Hepatic stellate cell (primary cell): ENCODE measurements at places on chromosomes 7 and 10.

GRCh38 chr7:143934526-143935325 lies at the start of gene OR2F2:
Gene OR2F2, plus strand, starts transcription at chr7:143935233. Its CDS starts 0 bp downstream, at chr7:143935233.
- DNase-seq = peak; percentile 29

DNA sequence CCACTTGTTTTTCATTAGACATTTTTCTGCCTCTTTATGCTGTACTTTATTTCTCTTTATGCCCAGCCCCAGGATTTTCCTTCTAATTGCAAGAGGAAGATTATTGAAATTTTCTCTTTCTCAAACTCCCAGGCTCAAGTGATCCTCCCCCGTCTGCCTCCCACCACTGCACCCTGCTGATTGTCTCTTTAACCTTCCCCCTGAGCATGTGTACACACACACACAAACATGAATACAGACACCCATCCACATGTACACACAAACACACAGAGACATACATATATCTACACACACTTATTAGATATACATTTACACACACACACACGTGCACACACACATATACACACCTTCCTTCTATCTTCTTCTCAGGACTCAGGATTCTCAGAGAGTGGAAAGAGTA lies 37.3 kb upstream of the MAP3K8 start:
- DNase-seq = no peak

GRCh38 chr7:80186721-80187120 lies 52.1 kb downstream of the GNAI1 start:
- no peak for DNase-seq

DNA sequence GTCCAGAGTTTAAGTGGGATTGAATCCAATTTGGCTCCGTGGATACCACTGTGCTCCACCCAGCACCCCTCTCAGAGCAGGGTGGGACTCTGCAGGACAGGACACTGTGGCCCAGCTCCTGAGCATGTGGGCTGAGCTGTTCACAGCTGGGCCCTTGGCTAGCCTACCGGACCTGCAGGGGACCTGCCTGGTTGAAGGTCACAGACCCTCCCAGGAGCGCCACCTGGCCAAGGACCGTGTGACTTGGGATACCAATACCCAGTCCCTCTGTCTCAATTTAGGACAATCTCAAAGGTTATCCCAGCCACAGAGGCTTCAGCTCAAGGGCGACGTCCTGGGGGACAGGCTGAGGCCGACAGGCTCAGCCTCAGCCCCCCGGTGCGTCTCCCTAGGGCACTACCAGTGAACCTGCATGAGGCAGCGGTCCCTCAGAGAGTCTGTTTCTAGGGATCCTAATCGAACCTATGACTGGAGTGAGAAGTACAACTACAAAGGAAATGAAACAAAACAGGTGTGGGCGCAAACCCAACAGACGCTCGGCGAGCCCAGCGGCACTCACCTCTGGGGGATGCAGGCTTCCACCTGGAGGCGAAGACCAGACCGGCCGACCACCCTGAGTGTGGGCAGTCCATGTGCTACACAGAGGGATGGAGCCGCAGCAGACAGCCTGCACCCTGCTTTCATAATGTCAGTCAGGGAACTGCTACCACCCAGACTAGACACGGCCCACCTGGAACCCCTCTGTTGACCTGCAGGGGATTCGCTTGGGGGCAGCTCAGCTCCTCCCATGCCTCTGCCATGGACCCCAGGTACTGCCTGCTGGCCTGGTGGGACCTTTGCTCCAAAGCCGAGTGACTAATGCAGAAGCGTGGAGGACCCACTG lies 103.7 kb downstream of the PAXIP1 start:
- DNase-seq = no peak

GRCh38 chr10:13321576-13321975 lies 21.7 kb upstream of the PHYH start:
- no peak for DNase-seq

DNA sequence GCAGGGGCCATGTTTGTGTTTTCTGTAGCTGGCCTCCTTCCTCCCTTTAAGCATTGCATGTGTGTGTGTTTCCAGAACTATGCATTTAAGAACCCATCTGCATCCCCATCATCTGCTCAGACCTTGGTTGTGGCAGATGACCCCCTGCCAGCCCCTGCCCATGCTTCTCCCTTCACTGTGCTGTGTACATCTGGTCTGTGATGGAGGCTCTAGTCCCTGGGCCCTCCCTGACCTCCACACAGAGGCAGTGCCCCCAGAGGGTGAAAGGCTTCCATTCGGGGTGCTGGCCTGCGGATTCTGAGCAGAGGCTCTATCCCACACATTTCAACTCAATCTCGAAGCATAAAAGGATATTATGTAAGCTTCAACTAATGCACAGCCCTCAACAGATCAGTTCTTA lies 89.4 kb downstream of the TACC2 start:
- DNase-seq = no peak

- DNase-seq = no peak
Measured at GRCh38 chr7:87506246-87507180, 31.0 kb upstream of the ABCB4 start.

DNA sequence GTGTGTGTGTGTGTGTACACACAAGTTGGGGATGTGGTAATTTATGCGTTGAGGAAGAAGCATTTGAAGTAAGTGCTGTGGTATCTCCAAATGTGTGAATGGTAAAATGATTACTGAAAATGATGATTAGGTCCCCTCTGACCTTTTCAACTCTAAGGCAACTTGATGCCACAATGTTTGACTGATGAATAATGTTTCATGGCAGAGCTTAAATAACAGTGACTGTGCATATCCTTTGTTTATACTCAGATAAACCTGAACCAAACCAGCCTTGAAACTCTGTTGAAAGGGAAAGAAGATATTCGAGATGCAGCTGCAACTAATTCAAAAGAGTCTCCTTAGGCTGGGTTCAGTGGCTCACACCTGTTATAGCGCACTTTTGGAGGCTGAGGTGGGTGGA lies 64.8 kb upstream of the YAE1 start:
- no peak for DNase-seq

GRCh38 chr10:85859859-85860258 lies 506.7 kb downstream of the GRID1 start:
- DNase-seq = no peak
